ENCODE measurements at places on chromosomes 12 and 14. TPM values are rescaled to one million over a fixed set of nuclear protein-coding genes. Genes with fewer than 3 reads are reported as not detected.

NFATC4 gene
- 54.0 TPM for total RNA-seq

FSCB gene
- not detected for total RNA-seq

ZNF891 gene
- total RNA-seq: 1.1 TPM

KRT78 gene
- total RNA-seq: not detected

PTPN21 gene
- total RNA-seq: 7.8 TPM

AQP2 gene
- not detected for total RNA-seq

DIO2 gene
- total RNA-seq: under 0.01 TPM

ANAPC7 gene
- total RNA-seq: 39.1 TPM

CLEC9A gene
- total RNA-seq: not detected

MYH6 gene
- not detected for total RNA-seq

HAL gene
- total RNA-seq: not detected

SIX6 gene
- not detected for total RNA-seq

FBLN5 gene
- total RNA-seq: 34.2 TPM

GDF3 gene
- total RNA-seq: not detected

PRICKLE1 gene
- total RNA-seq: 14.0 TPM

RHEBL1 gene
- total RNA-seq: 0.39 TPM

PLXNC1 gene
- 0.98 TPM for total RNA-seq

CLSTN3 gene
- total RNA-seq: 6.6 TPM

TRIAP1 gene
- 28.0 TPM for total RNA-seq

DPF3 gene
- 3.7 TPM for total RNA-seq

SYT1 gene
- total RNA-seq: 1.4 TPM

GALNT16 gene
- total RNA-seq: 2.3 TPM

ASCL1 gene
- total RNA-seq: not detected

MANSC4 gene
- not detected for total RNA-seq

DEGS2 gene
- not detected for total RNA-seq

Data from subcutaneous preadipocyte (primary cell).